Stimulated activated CD8-positive, alpha-beta memory T cell treated with anti-CD3 and anti-CD28 coated beads, Interleukin-7, amount 100 ng/mL, for 48 hours (primary cell): ENCODE measurements at places on chromosomes 1 and 21.

DNA sequence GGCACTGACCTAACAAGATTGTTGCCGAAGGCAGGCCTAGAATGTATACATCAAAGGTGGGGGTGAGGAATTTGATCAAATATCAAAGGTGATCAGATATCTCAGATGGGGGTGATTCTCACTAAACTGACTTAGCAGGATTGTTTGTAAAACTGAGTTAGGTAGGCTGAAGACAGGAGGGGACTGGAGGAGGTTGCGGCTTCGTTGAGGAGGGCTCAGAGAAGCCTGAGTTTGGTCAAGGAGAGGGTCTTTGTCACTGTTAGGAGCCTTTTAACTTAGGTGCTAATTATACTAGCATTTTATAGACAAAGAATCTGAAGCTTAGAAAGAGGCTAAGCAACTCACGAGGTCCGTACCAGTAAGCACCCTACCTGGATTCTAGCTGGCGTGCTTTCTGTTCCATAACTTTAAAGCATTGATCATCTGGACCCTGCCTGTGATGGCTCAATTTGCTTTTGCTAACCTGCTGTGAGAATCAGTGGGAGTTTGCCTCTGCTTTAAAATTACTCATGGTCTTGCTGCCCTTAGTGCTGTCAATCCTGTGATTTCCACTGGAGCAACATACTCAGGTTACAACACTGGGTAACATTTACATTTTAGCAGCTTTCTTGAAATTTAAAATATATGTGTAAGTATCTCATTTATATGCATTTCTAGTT lies 49.8 kb downstream of the ITSN1 start:
- DNase-seq = no peak

DNA sequence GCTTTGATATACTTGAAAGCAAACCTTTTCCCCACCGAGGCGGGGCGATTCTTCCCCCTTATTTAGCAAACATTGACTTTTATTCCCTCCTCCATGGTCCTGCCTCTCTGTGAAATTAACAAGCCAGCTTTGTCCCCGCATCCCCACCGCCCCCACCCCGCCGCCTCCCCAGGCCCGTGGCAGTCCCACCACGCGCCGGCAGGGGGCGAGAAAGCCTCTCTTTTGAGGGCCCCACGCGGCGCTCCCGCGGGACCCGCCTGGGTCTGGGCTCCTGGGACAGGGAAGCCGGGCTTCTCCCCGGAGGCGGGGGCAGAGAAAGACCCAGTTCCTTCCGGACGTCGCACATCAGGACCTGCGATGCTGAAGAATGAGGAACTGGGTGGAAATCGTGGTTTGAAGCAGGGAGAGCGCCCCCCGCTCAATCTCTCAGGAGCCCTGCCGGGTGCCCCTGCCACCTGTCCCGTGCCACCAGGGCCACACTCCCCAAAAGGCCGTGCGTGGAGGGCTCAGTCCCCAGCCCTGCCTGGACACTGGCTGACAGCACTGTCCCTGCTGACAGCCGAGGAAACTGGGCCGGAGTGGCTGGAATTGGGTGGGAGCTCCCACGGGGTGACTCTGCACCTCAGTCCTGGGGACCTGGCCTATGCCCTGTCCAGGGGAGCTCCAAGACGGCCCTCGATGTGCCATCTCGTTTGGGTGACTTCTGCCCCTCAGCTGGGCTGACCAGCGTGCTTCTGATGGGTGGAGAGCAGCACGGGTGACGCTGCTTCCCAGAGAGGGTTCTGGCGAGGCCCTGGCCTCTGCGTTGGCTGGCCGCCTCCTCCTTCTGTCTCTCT lies 8.6 kb upstream of the ACTRT2 start:
- peak; percentile 9 for DNase-seq

GRCh38 chr21:32817208-32817607 lies 45.7 kb upstream of the PAXBP1 start:
- no peak for DNase-seq

GRCh38 chr1:153678519-153679336 lies at the start of gene NPR1:
TSS of gene NPR1 (plus strand) at chr1:153678688. CDS start at chr1:153679109, 421 bp downstream.
- no peak for DNase-seq

GRCh38 chr21:17597680-17598079 lies 15.0 kb downstream of the BTG3 start:
- no peak for DNase-seq

GRCh38 chr1:27656157-27656893 lies 15.7 kb downstream of the IFI6 start:
- DNase-seq = no peak

DNA sequence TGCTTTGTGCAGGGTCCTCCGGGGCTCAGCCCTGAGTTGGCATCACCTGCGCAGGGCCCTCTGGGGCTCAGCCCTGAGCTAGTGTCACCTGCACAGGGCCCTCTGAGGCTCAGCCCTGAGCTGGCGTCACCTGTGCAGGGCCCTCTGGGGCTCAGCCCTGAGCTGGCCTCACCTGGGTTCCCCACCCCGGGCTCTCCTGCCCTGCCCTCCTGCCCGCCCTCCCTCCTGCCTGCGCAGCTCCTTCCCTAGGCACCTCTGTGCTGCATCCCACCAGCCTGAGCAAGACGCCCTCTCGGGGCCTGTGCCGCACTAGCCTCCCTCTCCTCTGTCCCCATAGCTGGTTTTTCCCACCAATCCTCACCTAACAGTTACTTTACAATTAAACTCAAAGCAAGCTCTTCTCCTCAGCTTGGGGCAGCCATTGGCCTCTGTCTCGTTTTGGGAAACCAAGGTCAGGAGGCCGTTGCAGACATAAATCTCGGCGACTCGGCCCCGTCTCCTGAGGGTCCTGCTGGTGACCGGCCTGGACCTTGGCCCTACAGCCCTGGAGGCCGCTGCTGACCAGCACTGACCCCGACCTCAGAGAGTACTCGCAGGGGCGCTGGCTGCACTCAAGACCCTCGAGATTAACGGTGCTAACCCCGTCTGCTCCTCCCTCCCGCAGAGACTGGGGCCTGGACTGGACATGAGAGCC lies 22.7 kb downstream of the COL6A1 start:
- DNase-seq = no peak

- DNase-seq = no peak
Observed at GRCh38 chr1:243563732-243564131, 286.3 kb downstream of the AKT3 start.

DNA sequence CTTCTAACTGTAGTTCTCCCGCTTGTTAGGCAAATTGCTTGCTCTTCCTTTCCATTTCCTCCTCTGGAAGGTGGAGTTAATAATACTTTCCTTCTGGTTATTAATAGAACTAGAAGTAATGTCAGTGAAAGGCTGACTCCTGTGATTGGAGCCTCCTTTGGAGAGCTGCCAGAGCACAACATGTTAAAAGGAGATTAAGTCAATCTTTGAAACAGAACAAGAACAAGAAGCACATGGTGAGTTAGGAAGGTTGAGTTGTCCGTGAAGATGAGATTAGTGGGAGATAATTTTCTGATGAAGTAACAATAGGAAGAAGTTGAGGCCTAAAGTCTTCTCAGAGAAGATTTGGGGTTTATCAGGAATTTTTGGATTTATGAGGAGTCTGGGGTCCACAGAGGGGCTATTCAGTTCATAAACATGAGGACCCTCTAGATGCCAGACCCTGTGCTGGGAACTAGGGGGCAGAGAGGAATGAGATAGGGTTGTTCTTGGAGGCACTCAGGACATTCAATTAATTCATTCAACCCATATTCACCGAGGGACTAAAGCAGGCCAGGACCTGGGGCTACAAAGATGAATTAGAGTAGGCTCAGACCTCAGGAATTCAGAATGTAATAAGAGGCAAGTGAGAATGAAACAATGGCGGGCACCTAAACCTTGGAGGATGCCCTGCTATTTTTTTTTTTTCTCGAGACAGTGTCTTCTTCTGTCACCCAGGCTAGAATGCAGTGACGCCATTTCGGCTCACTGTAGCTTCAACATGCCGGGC lies 40.7 kb upstream of the DHCR24 start:
- DNase-seq = no peak

DNA sequence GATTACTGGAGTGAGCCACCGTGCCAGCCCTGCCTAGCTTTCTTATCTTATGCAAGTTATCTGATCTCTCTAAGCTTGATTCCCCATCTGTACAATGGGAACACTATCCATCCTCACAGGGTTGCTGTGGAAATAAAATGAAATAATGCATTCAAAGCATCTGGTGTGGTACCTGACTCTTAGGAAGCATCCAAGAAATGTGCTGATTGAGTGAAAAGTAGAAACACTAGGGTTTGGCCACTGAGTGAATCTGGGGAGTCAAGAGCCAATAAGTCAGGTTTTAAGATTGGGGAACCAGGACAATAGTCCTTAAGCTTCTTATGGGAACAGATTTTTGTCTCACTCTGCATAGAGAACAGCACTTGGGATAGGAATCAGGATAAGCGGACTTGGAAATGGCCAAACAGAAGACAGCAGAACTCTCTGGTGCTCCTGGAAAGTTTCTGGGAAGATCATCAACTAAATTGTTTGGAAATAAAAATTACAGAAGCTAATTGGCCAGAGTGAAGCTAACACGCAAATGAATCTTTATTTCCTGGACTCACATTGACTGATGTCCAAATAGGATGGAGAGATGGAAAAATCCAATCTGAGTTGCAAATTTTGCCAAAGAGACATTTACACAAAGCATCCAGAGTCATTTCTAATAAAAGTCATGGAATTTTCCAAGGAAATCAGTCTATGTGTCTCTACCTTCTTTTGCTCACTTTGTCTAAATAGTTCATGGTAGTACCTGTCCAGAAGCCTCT lies 3.3 kb downstream of the PAFAH2 start:
- DNase-seq = no peak

DNA sequence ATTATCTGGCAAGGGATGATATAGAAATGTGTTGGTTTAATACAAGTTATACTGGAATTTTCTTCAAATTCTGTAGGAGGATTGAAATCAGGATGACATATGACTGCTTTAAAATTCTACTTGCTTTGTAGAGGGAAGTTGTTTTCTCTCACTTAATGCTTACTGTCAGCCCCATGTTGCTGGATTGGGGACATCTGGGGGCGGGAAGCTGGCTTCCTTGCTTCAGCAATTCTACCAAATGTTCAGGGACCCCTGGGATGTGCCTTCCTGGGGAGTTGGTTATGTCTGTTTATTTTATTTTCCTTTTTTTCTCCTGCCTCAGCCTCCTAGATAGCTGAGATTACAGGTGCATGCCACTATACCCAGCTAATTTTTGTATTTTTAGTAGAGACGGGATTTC lies 63.5 kb downstream of the CNIH3 start:
- DNase-seq = no peak

DNA sequence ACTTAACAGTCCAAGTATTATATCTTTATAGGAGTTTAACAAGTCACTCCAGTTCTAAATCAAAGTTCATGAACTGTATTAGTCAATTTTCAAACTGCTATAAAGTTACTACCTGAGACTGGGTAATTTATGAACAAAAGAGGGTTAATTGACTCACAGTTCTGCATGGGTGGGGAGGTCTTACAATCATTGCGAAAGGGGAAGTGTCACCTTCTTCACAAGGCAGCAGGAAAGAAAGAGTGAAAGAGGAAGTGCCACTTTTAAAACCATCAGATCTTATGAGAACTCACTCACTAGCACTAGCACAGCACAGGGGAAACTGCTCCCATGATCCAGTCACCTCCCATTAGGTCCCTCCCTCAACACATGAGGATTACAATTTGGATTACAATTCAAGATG lies 70.0 kb downstream of the CLCA4 start:
- DNase-seq = no peak

DNA sequence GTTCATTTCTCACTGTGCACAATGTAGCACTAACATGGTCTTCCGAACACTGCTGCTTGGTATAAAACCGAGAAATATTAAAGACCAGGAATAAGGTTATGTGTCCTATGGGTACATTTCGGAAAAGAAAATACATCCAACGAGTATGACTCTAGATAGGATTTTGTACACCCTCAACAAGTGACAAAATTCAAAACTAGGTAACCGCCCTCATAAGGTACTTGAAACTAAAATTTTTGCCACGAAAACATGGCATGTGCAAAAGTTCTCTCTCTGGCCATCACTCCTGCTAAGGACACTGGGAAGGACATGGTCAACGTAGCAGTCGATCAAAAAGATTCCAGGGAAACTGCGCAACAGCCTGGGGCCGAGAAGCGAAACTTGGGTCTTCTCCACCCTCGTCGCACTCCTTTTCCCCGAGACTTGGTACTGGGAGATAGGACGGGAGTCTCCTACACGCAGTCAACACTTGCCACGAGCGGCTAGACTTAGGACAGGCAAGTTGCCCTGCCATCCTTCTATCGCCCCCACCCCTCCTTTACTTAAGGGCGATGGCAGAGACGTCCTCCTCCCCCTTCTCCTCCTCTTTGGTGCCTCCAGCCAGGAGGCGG lies 338 bp upstream of the TOR1AIP1 start:
- no peak for DNase-seq

DNA sequence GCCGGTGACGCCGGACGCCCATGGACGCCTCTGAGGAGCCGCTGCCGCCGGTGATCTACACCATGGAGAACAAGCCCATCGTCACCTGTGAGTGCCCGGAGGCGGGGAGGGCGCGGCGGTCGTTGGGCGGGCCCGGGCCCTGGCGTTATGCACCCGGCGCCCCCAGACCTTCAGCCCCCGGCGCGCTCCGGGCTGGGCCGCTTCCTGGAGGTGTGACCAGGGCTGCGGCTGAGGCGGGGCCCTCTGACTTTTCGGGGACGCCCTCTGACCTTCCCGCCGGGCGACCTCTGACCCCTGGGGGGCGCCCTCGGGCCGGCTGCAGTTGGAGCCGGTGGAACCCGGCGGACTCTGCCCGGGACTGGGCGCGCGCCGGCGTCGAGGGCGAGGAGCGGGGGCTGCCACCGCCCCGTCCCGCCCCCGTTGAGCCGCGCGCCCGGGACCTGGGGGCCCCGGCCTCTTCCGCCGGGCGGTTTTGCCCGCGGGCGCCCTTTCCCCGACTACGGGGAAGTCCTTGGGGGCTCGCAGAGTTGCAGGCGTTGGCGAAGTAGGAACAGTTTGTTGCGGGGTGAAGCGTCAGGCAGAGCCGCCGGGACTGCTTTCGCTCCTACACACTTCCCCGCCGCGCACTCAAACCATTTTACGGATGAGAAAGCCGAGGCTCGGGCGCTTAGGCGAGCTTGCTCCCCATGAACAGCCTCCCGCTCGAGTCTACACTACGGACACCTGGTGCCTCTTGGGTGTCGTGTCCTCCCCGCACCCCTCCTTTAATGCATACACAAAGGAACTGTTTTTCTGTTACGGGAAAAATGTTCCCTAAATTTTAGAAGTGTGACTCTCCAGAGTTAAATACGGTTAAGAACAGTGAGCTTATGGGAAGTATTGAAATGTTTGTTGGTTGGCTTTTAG lies 618 bp downstream of the TRAPPC10 start:
- peak; percentile 83 for DNase-seq

DNA sequence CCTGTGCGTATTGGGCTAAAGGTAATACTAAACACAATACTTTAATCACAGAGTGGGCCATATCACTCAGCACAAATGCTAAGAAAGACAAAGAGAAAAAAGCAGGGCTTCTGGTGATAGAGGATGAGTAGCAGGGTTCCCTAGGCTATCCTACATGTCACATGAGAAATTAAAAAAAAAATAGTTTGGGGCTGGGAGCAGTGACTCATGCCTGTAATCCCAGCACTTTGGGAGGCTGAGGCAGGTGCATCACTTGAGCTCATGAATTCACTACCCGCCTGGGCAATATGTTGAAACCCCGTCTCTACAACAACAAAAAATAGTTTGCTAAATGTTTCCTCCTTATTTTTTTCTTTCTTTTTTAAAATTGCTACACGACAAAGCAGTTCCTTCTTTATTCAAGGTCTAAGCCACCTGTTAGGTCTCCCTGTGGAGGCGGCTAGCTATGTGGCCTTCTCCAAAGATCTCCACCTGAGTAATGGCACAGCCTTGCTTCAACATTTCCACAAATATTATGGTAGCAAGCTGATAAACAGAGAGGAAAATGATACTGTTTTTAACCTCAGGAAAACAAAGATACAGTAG lies 1.5 kb downstream of the ENSA start:
- no peak for DNase-seq
